ENCODE measurements at places on chromosomes 16 and 17. TPM values are rescaled to one million over a fixed set of nuclear protein-coding genes. Genes with fewer than 3 reads are reported as not detected.
A peak's percentile ranks its signal among the peaks of the same experiment; 100 is the strongest.

GRCh38 chr17:17685775-17686291, 4.6 kb downstream of the RAI1 start:
- no peaks in the 10 kb centered on the region for H3K27me3 ChIP-seq
- H3K27ac ChIP-seq: no peak overlapping the region
- DNase-seq: no peak
- H3K36me3 ChIP-seq: no peaks in the 10 kb centered on the region
- peaks cover 62% of the 10 kb centered on the region for H3K4me1 ChIP-seq

DNA sequence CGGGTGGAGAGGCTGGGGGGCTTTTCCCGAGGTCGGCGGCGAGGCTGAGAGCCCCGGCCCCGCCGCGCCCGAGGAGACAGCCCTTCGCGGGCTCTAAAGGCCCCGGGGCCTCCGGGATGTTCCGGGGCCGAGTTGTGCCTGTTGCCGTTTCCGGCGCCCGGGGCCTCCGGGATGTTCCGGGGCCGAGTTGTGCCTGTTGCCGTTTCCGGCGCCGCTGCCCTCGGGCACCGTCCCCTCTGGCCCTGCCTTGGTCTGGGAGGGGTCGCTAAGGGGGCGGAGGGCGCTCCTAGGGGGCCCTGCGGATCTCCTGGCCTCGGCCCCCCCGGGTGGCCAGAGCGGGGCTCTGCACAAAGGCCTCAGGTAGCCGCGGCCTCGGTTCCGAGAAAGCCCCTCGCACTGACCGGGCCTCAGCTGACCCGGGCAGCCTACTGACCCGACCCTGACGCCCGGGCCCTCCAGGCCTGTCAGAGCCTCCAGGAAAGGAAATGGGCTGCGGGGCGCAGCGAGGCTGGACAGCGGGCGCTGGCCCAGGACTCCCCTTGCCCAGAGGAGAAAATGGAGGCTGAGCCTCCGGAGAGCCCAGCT, 24.2 kb downstream of the ACTG1 start:
- H3K27ac ChIP-seq: no peak overlapping the region
- no peak for DNase-seq
- peaks cover 10% of the 10 kb centered on the region for H3K4me1 ChIP-seq
- H3K27me3 ChIP-seq: peaks cover 6% of the 10 kb centered on the region
- H3K4me3 ChIP-seq: peak overlapping the region; percentile 33
- no peaks in the 10 kb centered on the region for H3K36me3 ChIP-seq

GRCh38 chr16:13332713-13333255, 431.4 kb downstream of the SHISA9 start:
- no peaks in the 10 kb centered on the region for H3K4me1 ChIP-seq
- DNase-seq: no peak
- peaks cover 5% of the 10 kb centered on the region for H3K27me3 ChIP-seq
- H3K4me3 ChIP-seq: no peak overlapping the region

IL32 gene
- 10.6 TPM for polyA plus RNA-seq

GRCh38 chr17:50661795-50662391, 27.2 kb downstream of the ABCC3 start:
- H3K4me3 ChIP-seq: no peak overlapping the region
- H3K27me3 ChIP-seq: peaks cover 20% of the 10 kb centered on the region
- DNase-seq: no peak
- no peaks in the 10 kb centered on the region for H3K36me3 ChIP-seq

POLR2A gene
- polyA plus RNA-seq: 45.6 TPM

GRCh38 chr17:50064253-50065001, 8.5 kb downstream of the ITGA3 start:
- H3K4me1 ChIP-seq: no peaks in the 10 kb centered on the region
- no peaks in the 10 kb centered on the region for H3K36me3 ChIP-seq
- peaks cover 74% of the 10 kb centered on the region for H3K27me3 ChIP-seq
- no peak overlapping the region for H3K27ac ChIP-seq

DNA sequence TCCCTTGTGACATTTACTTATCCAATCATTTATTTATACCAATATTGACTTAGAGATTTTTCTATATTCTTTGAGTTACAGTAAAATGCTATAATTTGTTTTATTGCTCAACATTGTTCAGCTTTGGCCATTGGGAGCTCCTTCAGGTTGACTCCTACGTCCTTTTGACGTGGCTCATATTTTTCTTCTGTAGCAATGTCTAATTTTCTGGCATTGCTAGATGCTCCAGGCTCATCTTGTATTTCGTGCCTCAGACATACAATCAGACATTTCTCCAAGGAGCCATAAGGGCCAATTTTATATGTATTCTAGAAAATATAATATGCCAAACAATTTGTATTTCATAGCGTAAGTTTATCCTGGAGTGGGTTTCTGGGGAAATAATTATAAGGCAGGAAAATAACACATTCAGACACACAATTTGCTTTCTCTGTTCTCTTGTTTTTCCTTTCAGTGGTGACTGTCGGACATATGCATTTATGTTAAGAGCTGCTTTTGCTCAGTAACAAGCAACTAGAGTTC, 355.1 kb upstream of the MON1B start:
- no peaks in the 10 kb centered on the region for H3K4me1 ChIP-seq
- H3K27me3 ChIP-seq: no peaks in the 10 kb centered on the region
- no peak for DNase-seq
- H3K4me3 ChIP-seq: no peak overlapping the region

- no peak for DNase-seq
- no peaks in the 10 kb centered on the region for H3K36me3 ChIP-seq
- H3K27ac ChIP-seq: no peak overlapping the region
- peaks cover 6% of the 10 kb centered on the region for H3K4me1 ChIP-seq
Observed at GRCh38 chr17:39281806-39282205, 56.1 kb upstream of the STAC2 start.

TRPV3 gene
- not detected for polyA plus RNA-seq

DNA sequence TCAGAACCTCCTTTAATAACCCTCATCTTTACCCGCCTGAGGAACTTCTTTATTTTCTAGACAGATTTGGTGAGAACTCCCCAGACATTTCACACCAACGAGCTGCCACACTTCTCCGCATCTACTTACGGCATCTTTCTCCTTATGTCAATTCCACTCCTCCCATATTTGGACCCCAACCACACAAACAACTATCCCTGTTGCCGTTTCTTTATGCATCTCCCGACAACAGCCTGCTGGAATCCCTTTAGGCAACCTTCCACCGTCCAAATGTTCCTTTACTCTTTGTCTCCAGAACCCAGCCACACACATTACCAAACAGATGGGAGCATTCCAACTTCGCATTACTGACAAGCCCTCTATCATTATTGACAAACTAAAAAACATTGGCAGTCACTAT, 8.8 kb upstream of the ENDOV start:
- no peak for DNase-seq
- H3K4me3 ChIP-seq: no peak overlapping the region
- H3K27ac ChIP-seq: no peak overlapping the region
- no peaks in the 10 kb centered on the region for H3K36me3 ChIP-seq

DNA sequence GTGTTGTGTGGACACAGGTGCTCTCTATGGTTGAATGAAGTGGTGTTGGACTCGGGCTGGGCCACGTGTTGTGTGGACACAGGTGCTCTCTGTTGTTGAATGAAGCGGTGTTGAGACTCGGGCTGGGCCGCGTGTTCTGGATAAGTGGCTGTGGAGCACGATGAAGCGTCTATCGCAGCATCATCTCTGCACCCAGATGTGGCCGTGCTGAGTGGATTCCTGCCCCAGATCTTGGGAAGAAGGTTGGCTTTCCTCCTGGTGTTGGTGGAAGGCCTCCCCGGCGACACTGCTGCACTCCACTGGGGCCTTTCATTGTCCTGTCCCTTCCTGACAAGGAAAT, 69.1 kb downstream of the RPTOR start:
- H3K27ac ChIP-seq: peak overlapping the region; percentile 44
- no peaks in the 10 kb centered on the region for H3K36me3 ChIP-seq
- DNase-seq: no peak
- no peaks in the 10 kb centered on the region for H3K27me3 ChIP-seq

- no peak overlapping the region for H3K27ac ChIP-seq
- H3K27me3 ChIP-seq: no peaks in the 10 kb centered on the region
- peaks cover 15% of the 10 kb centered on the region for H3K4me1 ChIP-seq
Observed at GRCh38 chr16:1787322-1788094, 4.7 kb downstream of the NUBP2 start.

DNA sequence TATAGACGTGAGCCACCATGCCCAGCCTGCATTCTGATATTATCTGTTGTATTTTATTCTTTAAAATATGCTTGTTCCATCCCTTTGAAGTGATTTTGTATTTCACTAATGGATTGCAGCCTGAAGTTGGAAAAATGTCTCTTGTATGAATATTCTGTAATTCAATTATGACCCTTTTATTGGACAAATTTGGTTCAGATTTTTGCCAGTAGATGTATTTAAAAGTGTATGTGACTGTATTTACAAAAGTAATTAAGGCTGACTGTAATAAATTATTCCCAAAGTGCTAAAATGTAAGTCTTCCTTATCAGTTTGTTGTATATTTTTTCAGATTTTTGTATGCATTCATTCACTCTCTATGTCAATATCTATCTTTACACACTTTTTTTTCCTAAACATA, 23.8 kb downstream of the PPM1E start:
- no peak overlapping the region for H3K4me3 ChIP-seq
- no peak overlapping the region for H3K27ac ChIP-seq
- DNase-seq: no peak
- no peaks in the 10 kb centered on the region for H3K4me1 ChIP-seq
- no peaks in the 10 kb centered on the region for H3K27me3 ChIP-seq

- no peak overlapping the region for H3K27ac ChIP-seq
- H3K27me3 ChIP-seq: peaks cover 21% of the 10 kb centered on the region
- H3K36me3 ChIP-seq: no peaks in the 10 kb centered on the region
- peak overlapping the region; percentile 15 for H3K4me3 ChIP-seq
- DNase-seq: no peak
Observed at GRCh38 chr17:77772899-77773358, 185.6 kb upstream of the TNRC6C start.

DNA sequence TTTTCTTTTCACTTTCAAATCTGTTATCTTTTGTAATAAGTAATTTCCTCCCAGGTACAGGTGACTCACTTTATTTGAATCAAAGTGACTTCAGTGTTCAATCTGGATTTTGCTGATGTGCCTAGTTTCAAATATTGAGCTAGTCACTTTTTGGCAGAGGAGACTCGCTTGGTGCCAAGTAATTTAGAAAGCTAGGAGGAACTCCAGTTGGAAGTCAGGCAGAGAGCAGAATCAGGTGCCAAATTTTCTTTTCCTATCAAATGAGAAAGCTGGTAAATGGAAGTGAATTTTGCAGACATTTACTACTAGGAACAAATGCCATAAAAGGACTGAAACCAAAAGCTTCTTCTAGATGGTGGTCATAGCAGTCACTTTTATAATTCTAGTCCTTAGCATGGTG, 656.0 kb upstream of the KIF2B start:
- no peaks in the 10 kb centered on the region for H3K27me3 ChIP-seq
- no peak overlapping the region for H3K27ac ChIP-seq
- DNase-seq: no peak
- no peaks in the 10 kb centered on the region for H3K4me1 ChIP-seq
- H3K36me3 ChIP-seq: no peaks in the 10 kb centered on the region

BRIP1 gene
- 1.1 TPM for polyA plus RNA-seq

GRCh38 chr17:57342963-57343589, 86.8 kb downstream of the MSI2 start:
- no peak overlapping the region for H3K27ac ChIP-seq
- no peak overlapping the region for H3K4me3 ChIP-seq
- peaks cover 15% of the 10 kb centered on the region for H3K36me3 ChIP-seq
- no peaks in the 10 kb centered on the region for H3K27me3 ChIP-seq
- no peak for DNase-seq

Measured in naive B cell (primary cell).